ENCODE measurements at places on chromosomes 3 and 15. TPM values are rescaled to one million over a fixed set of nuclear protein-coding genes. Genes with fewer than 3 reads are reported as not detected.

The ROPN1 gene
- not detected for total RNA-seq

The LRRIQ4 gene
- total RNA-seq: 0.33 TPM

The SLC49A4 gene
- 24.1 TPM for total RNA-seq

The ZNF619 gene
- 13.4 TPM for total RNA-seq

The MOBP gene
- total RNA-seq: not detected

The NTRK3 gene
- total RNA-seq: 14.6 TPM

The GABRA5 gene
- total RNA-seq: 1.6 TPM

The IQCH gene
- total RNA-seq: 9.3 TPM
